GM18507 (cell line): ENCODE measurements at places on chromosomes 16 and 17.

- DNase-seq = no peak
Observed at GRCh38 chr16:22163806-22164205, 1.5 kb downstream of the SDR42E2 start.

DNA sequence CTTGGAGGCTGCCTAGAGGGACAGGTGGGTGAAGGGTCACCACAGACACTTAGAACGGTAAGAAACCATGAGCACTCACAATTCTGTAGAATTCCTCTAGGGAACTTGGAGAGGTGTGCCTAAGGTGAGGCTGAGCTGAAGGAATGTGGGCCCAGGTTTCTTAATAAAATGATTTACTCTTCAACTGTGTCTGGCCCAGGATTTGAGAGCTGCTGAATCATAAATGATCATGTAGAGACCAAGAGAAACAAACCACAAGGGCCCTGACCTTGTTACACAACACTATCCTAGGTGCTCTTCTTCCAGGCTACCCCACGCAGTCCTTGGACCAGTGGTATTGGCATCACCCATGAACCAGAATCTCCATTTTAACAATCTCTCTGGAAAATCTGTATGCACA, 27.7 kb downstream of the ZNF18 start:
- no peak for DNase-seq

DNA sequence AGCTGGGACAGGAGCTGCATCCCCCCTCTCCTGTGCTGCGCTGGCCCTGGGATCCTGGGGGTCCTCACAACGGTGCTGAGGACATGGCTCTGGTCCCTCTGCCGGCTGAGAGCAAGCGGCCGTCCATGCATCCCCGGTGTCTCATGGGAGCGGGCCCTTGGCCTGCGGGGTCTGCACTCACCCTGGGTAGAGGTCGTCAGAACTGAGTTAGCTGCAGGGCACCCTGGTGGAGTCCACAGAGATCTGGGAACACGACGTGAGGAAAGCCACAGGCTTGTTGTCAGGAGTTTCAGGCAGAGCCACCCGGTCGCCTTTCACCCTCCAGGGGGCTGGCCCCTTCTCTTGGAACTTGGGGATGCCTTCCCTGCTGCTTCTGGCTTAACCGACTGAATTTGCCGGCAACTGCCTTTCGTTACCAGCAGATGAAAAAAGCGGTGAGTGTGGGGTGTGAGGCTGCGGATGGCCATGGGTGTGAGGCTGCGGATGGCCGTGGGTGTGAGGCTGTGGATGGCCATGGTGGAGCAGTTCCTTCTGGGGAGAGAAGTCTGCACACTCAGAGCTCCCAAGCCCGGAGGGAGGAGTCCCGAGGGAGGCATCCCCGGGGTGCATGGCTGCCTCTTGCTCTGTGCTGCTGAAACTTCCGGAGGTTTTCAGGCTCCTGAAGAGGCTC, 81.7 kb downstream of the LMF1 start:
- DNase-seq = no peak

GRCh38 chr16:69424935-69425784, 741 bp downstream of the CYB5B start:
- no peak for DNase-seq

DNA sequence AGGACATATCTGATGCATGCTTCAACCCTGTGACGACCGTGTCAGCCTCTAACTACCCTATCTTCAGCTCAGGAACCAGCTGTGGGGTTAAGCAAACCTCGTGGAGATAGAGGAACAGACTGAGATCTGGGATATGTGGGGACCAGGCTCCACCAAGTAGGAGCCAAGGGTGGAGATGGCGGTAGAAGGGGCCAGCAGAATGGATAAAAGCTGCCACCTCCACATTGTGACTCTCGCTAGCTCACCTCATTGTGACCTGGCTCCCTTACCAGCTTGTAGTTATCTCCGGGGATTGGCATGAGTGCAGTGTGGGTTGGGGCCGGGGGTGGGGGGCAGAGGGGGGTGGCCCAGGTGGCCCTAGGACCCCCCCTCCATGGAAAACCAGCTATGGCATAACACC, at the start of gene SPEM2:
Gene SPEM2 (plus strand): TSS at position 301 of the 400 bp plus-strand sequence. CDS start 73 bp downstream, at position 374.
- DNase-seq = no peak

DNA sequence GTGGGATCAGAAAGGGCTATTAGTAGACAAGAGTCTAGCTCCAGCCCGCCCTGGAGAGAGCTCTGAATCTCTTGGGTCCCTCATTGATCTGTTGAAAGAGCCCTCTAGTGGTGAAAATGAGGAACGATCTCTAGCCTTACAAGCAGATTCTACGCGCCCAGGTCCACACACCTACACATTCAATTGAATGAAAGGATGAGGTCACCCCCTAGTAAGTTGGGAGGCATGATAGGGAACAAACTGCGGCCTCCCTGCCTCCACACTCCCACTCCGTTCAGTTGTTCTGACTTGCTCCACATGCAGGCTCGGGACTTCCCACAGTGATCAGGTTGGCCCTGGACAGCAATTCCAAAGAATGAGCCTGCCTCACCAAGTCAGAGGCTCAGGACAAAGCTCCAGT, 2.9 kb upstream of the CACNG3 start:
- peak; percentile 33 for DNase-seq

GRCh38 chr16:84613408-84614072, 4.3 kb downstream of the COTL1 start:
- DNase-seq = no peak

DNA sequence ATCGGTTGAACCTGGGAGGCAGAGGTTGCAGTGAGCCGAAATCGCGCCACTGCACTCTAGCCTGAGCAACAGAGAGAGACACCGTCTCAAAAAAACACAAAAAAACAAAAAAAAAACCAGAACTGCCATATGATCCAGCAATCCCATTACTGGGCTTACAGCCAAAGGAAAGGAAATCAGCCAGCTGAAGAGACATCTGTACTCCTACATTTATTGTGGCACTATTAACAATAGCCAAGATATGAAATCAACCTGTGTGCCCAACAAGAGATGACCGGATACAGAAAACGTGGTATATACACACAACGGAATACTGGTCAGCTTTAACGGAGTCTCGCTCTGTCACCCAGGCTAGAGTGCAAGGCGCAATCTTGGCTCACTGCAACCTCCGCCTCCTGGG, 14.6 kb downstream of the FANCA start:
- DNase-seq = no peak

GRCh38 chr16:82924075-82924854, 297.5 kb downstream of the CDH13 start:
- DNase-seq = no peak

DNA sequence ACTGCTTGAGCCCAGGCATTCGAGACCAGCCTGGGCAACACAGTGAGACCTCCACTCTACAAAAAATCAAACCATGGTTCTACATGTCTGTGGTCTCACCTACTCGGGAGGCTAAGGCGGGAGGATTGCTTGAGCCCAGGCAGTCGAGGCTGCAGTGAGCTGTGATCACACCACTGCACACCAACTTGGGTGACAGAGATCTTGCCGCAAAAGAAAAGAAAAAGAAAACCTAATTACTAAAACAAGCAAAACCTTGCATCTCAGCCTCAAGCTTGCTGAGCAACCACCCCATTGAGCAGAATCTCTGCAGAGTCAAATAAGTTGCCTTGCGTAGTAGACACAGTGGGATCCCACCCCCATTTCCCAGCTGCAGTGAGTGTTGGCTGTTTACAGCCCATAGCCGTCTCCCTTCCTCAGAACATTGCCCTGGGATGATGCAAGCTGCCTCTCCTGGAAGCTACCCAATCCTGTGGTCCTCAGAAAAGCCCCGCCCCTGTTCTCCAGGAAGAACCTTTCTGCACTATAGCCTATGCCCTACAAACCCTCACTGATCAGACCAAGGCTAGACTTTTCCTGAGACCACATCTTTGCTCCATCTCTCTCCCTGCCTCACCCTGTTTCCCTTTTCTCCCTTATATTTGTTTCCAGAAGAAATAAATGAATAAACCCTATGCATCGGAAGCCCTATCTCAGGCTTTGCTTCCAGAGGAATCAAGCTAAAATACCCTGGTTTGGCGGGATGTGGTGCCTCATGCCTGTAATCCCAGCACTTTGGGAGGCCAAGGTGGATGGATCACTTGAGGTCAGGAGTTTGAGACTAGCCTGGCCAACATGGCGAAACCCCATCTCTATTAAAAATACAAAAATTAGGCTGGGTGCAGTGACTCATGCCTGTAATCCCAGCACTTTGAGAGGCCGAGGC, 16.7 kb upstream of the ERN2 start:
- no peak for DNase-seq

- DNase-seq = no peak
Observed at GRCh38 chr17:51860954-51861561, 297.5 kb downstream of the CA10 start.
